ENCODE measurements at places on chromosomes 3 and 15.
A peak's percentile ranks its signal among the peaks of the same experiment; 100 is the strongest.

GRCh38 chr3:169271936-169272335, 391.6 kb downstream of the MECOM start:
- no peak for DNase-seq

- no peak for DNase-seq
Observed at GRCh38 chr15:25777037-25777436, 86.1 kb downstream of the ATP10A start.

DNA sequence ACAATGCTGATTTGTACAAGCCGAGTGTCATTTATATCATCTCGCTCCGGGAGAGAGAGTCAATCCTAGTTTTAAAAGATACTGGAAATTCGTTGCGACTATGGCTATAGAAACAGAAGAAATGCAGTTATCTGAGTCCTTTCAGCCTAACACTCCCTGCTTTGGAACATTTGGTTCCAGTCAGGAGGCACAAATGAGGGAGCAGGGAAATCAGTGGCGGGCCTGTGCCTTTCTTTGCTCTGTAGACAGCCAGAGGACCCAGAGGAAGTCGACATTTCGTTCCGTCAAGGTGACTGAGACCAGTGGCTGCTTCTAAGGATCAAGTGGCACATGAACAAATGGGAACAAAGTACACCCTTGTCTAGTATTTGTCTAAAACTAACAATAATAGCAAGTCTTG, 745 bp upstream of the RIOX2 start:
- no peak for DNase-seq

DNA sequence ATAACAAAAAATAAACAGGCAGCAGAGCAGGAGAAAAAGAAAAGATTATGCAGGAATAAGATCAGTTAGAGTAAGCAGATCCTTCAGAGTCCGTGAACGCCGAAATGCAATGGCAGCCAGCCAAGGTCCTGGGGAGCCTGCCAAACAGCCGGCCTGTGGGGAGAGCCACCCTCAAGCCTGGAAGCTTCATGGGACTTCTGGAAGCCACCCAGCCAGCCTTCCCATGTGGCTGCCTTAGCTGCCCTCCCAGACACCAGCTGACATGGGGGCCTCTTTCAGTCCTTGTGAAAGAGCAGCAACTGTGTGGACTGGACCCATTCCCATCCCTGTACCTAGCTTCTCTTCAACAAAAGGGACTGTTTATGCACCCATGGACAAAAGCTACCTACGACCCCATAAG, 64.9 kb upstream of the RAD18 start:
- peak; percentile 91 for DNase-seq

GRCh38 chr15:49808341-49808740, 187.5 kb downstream of the DTWD1 start:
- DNase-seq = no peak

- DNase-seq = no peak
Observed at GRCh38 chr3:187849016-187849654, 103.9 kb upstream of the BCL6 start.

DNA sequence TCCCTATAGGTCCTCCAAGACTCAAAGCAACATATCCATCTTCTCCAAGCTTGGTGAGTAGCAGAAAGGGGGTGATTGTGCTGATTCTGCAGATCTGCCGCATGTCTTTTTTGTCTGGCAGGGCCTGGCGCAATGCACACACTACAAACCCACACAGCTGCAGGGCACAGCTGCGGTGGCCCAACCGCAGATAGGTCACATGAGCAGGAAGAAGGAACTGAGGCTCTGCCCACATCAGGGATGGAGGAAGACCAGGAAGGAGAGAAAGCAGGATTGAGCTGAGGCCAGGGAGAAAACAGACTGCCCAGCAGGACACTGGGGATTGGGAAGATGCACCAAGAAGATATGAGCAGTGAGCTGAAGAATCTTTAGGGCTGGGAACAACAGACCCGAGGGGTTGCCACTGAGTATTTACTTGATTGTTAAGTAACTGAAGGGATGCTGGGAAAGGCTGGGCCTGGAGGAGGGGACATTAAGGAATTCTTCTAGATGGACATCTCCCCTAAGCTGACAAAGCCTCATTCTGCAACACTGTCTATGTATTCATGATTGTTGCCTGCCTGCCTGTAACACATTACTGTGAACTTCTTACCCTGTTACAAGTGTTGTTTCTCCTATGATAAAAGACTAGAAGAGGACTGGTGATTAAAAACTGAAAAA, 126.7 kb downstream of the MYLK start:
- peak; percentile 78 for DNase-seq

GRCh38 chr3:119195911-119196310, 22.5 kb downstream of the UPK1B start:
- DNase-seq = no peak

- DNase-seq = no peak
Observed at GRCh38 chr15:31341071-31341470, 14.4 kb downstream of the KLF13 start.

DNA sequence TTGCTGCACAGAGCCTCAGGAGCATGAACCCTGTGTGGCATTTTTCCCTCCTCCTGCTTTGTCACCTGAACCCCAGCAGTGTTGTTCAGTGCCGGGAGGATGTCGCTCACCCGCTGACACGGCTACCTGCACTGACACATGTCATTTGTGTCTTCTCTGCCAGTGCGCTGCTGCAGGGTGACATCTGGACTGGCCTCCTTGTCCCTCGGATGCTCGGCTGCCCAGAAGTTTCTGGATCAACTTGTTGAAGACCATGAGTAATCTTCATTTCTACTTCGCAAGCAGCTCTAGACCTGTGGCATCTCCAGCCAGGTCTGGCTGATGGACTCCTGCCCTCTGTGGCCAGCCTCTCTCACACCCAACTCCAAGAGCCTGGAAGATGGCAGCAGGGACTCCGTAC, 311.1 kb upstream of the C2CD4B start:
- no peak for DNase-seq

GRCh38 chr3:151460774-151461450, at the start of gene IGSF10:
Gene IGSF10, minus strand, starts transcription at chr3:151461061. Its CDS starts 2,352 bp downstream, at chr3:151458709.
- peak; percentile 49 for DNase-seq

GRCh38 chr3:191531434-191531972, 70.5 kb downstream of the PYDC2 start:
- DNase-seq = no peak

- no peak for DNase-seq
Observed at GRCh38 chr3:48625600-48625999, 4.0 kb upstream of the TMEM89 start.

GRCh38 chr3:197368330-197368729, 69.9 kb upstream of the DLG1 start:
- DNase-seq = no peak

DNA sequence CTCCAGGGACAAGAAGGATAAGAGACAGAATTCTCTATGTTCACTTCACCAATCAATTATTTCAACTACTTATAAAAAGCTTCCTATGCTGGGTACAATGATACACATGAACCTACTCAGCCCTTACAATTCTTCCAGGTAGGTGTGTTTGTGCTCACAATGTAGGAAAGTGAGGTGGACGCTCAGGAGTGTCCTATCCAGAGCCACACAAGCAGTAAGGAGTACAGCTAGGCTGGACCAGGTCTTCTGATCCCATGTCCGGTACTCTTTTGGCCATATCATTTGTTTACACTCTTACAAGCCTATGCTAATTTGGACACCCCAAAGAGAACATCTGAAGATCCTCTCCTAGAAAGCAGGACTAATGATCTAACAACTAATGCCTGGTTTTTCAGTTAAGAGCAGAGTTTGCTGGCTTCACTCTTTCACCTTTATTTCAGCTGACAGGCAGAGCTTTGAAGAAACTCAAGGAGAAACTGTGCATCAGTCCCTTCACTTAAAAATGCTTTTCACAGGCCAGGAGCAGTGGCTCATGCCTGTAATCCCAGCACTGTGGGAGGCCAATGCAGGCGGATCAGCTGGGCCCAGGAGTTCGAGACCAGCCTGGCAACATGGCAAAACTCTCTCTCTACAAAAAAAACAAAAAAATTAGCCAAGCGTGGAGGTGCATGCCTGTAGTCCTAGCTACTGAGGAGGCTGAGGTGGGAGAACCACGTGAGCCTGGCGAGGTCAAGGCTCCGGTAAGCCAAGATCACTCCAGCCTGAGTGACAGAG, 27.5 kb downstream of the IGF2BP2 start:
- no peak for DNase-seq

All from femur (tissue), 1 donor.